Activated naive CD4-positive, alpha-beta T cell treated with anti-CD3 and anti-CD28 coated beads, Interleukin-2, amount 50 U/mL, for 16 hours (primary cell): ENCODE measurements at places on chromosomes 7 and 10.

- no peak for DNase-seq
Measured at GRCh38 chr7:37592366-37592765, 91.2 kb upstream of the GPR141 start.

DNA sequence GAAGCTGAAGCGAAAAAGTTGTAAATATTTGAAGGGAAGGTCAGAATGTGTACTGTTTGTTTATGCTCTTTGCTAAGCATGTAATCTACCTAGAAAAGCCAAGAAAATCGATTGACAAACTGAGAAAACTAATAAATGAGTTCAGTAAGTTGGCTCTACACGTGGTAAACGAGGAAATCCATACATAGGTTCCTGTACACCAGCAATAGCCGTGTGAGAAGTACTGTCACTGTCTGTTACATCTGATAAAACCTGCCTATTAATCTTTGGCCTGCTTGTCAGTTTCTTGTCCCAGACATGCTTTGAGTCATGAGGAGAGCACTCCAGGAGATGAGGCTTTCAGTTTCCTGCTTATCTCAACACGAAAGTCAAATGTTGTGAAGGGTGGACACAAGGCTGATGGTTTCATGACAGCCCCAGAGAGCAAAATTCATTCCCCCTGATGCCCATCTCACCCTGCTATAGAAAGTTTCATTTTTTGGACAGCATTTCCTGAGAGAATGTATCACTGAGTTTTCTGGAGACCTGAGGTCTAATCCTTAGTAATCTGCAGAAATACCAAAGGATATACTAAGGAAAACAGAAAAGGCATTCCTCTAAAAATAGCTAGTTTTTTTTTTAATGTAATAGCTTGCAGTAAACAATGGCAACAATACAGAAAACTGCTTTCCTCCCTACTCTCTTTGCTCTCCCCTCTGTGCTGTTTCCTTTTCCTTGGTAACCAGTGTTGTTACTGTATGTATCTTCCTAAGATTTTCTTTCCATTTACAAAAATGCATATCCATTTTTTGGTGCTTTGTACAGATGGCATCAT, 18.8 kb downstream of the BMPR1A start:
- no peak for DNase-seq

DNA sequence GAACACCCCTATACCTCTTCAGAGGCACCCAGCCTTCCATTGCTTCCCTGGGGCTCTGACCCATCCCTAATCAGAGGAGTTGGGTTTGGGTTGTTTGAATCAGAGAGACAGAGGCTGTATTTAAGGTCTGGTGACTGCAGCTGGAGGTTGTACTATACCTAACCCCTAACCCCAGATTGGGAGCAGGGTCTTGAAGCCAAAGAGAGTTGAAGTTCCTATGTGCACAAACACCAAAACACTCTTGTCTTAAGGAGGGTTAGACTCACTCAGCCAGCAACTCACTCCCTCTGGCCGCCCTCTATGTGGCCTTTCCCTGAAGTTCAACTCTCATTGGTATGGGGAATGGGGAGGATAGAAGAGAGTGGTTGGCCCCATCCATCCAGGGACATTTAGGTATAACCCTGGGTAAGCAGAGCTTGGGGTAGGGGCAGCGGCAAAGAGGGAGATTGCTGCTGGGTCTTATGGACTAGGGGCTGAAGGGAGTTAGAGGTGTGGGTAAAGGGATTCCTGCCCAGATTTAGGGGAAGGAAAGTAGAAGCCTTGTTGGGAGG, 80.0 kb downstream of the PAX2 start:
- DNase-seq = no peak

- DNase-seq = no peak
Measured at GRCh38 chr10:34255035-34255434, 560.1 kb downstream of the PARD3 start.

DNA sequence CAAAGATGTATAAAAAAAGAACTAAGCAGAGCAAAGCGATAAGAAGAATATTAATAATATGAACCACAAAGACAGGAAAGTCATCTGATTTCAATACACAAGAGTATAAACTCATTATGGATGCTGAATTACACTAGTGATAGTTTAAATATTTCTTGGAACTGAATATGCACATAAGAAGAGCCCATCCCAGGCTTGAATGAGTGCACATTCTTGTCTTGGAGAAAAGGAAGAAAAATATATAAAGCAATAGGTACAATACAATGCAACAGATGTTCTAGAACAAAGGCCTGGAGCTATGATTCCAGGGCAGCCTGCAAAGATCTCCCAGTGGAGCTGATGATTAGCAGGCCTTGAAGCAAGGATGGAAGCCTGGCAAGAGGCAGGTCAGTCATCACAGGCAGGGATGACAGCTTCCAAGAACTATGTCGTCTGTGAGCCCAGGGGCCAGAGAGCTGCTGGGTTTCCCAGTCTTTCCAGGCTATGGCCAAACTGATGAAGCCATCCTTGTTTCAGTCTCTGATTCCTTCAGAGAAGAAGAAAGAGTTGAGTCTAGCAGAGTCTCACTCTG, 277.6 kb downstream of the KCNMA1 start:
- DNase-seq = no peak

- DNase-seq = no peak
Measured at GRCh38 chr10:78529262-78529661, 495.6 kb downstream of the RPS24 start.

DNA sequence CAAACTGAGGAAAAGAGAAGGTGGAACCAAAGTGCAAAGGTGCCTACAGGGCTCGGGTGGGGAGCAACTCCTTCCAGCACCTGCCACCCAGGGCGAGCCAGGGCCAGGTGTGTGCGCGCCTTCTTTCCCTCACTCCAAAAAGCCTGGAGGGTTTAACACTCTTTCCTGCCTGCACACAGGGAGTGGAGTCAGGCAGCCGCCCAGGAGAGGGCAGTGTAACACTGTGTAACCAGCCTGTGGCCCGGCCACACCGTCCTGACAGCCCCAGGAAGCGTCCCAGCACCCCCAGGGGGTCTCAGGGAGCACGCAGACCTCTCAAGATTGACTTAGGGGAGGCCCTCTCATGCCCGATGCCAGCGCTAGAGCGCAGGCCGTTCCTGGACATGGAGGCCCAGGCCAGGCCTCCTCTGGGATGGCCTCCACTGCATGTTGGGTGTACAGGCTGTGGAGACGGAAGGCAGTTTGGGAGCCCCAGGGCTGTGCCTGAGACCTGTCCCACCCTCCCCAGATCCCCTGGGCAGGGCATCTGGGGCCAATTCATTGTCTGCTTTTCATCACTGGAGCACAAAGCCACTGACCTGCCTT, 13.4 kb downstream of the BRI3 start:
- peak; percentile 26 for DNase-seq

GRCh38 chr10:52257692-52258075, 56.4 kb upstream of the DKK1 start:
- DNase-seq = no peak

- peak; percentile 30 for DNase-seq
Measured at GRCh38 chr7:151769188-151769821, 107.6 kb downstream of the PRKAG2 start.

DNA sequence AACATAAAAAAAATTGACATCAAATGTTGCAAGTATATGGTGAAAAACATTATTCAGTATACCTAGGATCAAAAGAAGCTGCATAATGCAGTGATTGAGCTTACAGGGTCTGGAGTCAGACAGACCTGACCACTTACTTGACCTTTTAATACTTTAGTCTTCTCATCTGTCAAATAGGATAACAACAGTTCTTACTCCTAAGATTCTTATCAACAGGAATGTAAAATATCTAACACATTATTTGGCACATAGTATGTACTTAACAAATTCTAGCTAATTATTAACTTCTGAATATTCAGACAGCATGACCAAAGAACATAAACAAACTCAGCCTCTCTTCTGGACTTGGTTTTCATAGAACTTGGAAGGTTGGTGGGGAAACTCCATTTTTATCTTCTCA, 45.6 kb upstream of the PIP4K2A start:
- DNase-seq = no peak

DNA sequence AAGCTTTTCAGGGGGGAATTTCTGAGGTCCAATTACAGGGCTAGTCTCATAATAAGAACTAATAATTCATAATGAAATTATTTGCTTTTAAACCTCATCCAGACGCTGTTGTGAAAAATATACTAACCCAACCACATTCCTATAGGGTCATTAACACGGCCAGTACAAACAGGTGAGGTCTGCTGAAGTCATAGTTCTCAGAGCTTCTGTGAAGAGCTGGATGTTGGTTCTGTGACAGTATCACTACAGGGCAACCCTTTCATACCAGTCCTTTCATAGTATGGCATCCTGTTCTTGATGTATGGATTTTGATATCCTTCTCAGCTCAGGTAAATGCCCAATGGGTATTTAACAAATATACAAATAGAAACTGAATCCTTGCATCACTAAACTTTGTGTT, 62.3 kb upstream of the FAM133B start:
- DNase-seq = no peak
